ENCODE measurements at places on chromosomes 6 and 20.

DNA sequence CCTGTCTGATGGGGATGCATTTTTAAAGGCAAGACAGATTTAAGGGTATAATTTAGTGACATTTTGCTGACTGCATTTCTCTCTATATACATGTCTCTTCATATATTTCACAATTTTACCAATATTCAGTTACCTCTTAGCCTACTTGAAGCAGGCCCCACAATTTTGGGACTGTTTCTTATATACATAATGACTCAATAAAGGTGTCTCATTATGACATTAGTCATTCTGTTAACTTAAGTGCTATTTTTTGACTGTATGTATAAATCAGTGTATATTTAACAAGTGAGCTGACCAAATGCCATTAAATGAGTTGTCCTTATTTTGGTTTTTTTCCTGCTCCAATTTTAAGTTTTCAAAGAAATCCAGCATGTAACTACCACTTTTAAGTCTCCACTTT lies 313.3 kb downstream of the SOX4 start:
- no peak for DNase-seq

DNA sequence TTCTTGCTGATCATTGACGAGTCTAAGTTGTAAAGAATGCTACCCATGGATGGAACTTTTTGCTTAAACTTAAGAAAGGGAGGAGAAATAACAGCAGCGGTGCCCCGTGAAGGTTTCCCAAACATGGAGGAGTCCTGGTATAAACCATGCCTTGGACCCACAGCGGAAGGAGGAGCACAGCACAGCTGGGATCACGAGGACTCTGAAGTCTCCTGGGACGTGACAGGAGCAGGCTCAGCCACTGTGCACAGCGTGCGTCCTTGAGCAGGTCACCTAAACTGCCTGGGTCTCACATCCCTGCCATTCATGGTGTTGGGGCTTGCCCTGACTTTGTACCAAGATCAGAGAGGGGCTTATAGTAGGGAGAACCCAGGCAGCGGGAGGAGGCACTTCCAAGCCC lies 56.1 kb upstream of the UNC93A start:
- no peak for DNase-seq

DNA sequence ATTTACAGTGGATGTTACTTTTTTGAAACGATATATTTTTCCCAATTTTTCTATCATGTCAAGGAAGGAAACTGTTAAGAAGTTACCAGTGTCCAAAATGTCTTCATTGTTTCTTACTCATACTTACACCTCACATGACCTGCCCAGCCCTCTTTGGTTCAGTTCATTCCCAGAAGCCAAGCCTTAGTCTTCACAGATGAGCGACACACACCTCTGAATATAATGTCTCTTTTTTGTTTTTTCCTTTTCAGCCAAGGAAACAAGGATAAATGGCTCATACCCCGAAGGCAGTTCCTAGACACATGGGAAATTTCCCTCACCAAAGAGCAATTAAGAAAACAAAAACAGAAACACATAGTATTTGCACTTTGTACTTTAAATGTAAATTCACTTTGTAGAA lies 225.2 kb downstream of the SMOC2 start:
- DNase-seq: no peak

DNA sequence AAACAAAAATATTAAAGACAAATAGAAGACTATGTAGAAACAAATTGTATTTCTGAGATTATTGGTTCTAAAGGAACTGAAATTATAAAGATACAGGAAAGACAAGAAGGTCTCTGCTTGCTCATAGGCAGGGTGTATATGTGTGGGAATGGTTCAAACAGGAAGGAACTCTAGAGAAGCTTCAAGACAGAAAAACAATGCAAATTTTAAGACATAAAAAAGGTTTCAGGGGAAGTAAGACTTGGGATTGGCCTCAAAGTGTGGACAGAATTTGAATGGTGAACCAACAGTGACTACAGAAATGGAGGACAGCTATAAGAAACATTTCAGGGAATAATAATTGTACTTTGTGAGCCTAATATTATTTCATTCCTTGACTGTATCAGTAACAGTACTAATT lies 50.3 kb downstream of the OR2B2 start:
- DNase-seq: no peak

DNA sequence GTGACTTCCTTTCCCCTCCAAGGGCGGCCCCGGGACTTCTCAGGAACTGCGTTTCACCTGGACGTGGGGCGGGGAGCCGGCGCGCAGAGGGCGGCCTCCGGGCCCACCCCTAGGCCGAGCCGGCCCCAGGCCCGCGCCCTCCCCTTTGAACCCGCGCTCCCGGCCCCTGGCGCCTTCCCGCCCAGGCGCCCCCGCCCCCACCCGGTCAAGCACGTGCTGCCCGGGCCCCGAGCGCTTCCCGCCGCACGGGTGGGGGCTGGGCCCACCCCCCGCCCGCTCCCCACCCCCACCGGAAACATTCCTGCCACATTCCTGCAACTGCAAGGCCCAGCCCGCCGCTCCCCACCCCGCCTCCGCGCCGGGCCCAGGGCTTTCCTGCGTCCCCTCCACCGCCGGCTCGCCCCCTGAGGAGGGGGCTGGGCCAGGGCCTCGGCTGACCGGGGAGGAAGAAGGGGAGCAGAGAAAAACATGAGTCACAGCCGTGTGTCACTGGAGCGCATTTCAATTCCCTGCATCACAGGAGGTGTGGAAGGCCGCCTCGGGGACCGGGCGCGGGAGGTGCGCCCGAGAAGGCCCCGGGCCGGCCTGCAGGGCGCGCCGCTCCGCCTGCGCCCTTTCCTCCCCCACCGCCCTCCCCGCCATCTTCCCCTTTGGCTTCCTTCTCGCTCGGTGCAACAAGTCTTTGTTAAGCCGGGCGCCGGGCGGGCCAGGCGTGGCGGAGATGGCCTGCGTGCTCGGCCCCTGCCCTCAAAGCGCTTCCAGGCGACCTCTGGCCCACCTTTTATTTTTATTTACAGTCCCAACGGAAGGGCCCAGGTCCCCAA lies 1.2 kb upstream of the HMGA1 start:
- no peak for DNase-seq

- DNase-seq: no peak
Measured at GRCh38 chr20:34528921-34529297, 12.7 kb downstream of the DYNLRB1 start.

DNA sequence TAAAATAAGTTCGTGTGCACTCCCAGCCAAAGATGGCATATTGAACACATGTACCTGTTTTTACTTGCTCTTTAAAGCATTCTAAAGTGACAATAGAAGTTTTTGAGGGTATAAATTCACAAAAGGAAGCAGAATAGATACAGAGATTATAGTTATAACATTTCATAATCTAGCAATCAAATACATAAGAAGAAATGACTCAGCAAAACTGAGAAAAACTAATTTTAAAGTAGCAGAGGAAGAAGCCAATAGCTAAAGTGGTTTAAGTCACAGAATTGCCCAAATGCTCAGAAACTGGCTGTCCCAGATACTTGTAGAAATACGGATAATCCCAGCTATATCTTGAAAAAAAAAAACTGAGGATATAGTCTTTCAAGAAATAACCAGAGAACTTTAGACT lies 49.2 kb upstream of the TBC1D32 start:
- DNase-seq: no peak

DNA sequence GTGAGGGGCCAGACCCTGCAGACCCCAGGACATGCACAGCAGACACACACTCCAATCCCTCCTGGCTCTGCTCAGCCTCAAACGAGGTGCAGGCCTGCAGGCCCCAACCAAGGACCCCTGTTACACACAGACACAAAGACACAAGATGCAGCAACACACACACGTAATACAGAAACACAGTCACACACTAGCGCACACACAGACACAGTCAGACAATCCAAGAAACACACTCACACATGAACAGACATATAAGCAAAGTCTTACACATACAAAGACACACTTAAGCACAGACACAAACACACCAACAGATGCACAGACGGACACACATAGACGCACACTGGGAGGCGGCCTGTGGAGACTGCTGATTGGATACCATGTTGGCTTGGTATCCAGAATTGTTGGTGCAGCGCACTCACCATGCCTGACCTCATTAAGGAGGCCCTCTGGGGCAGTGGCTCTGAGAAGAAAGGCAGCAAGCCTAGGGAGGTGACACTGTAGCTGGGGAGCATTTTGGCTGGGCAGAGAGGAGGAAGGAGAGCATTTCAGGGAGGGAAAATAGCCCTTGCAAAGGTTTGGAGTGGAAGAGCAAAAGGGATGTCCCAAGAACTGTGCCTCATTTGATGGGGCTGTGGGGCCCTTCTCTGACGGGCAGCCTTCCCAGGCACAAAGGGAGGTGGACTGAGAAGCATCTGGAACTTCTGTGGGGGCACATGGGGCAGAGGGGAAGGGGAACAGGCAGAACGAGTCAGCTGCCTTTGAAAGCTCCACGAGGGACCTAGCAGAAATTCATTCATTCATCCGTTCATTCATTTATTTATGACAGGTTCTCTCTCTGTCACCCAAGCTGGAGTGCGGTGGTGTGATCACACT lies 1.4 kb upstream of the HSPA12B start:
- no peak for DNase-seq

GRCh38 chr6:111478749-111479148 lies 4.3 kb downstream of the REV3L start:
- DNase-seq: no peak

DNA sequence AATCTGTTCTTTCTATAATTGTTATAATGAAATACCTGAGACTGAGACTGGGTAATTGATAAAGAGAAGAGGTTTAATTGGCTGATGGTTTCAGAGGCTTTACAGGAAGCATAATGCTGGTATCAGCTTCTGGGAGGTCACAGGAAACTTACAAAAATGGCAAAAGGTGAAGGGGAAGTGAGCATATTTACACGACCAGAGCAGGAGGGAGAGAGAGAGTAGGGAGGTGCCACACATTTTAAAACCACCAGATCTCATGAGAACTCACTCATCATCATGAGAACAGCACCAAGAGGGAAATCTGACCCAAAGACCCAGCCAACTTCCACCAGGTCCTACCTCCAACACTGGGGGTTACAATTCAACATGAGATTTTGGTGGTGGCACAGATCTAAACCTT lies 2.6 kb upstream of the SIRPB1 start:
- no peak for DNase-seq

GRCh38 chr6:139539852-139540251 lies 165.4 kb upstream of the CITED2 start:
- no peak for DNase-seq

DNA sequence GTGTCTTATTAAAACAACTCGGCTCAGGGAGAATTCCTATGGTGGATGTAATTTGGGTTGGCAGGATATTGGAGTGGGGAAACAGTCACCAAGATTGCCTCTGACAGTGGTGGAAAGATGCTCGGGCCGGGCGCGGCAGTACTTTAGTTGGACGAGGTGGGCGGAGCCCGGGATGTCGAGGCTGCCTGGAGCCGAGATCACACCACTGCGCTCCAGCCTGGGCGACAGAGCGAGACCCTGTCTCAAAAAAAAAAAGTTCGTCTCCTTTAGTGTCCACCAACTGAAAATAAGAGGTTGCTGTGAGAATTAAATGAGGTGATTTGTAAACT lies 621 bp downstream of the NOL7 start:
- peak; percentile 20 for DNase-seq

- no peak for DNase-seq
Measured at GRCh38 chr6:91088515-91088914, 501.6 kb upstream of the MAP3K7 start.

DNA sequence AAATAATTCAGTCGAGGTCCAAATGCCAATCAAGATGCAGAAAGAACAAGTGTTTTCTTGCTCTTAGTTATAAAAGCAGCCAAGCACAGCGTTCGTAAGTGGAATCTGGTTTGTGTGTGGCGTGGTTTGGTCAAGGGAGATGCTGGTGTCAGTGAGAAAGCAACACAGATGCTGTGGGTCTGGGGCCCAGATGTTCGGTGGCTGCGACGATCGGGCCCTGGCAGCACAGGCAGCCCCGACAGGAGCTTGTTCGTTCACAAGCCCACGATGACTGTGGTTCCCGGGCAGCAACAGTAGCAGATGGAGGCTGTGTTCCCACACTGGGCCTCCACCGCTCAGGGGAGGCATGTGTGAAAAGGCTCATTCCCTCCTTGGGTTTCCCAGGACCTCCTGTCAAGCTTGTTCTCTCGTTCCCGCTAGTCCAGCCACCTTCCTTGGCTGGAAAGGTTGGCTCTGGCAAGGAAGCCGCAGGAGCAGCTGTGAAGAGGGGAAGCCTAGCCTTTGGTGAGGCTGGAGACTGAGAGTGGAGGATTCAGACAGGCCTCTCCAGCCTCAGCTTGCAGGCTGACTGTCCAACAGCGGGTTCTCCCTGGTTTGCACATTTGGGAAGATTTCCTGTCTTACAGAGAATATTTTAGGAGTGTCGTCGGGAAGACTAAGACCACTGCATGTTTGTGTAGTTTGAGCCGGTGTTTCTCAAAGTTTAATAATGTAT lies 304.7 kb downstream of the QKI start:
- DNase-seq: no peak

- DNase-seq: no peak
Measured at GRCh38 chr6:17156966-17157365, 55.1 kb downstream of the STMND1 start.

- no peak for DNase-seq
Measured at GRCh38 chr6:23524548-23524947, 601.5 kb upstream of the NRSN1 start.

DNA sequence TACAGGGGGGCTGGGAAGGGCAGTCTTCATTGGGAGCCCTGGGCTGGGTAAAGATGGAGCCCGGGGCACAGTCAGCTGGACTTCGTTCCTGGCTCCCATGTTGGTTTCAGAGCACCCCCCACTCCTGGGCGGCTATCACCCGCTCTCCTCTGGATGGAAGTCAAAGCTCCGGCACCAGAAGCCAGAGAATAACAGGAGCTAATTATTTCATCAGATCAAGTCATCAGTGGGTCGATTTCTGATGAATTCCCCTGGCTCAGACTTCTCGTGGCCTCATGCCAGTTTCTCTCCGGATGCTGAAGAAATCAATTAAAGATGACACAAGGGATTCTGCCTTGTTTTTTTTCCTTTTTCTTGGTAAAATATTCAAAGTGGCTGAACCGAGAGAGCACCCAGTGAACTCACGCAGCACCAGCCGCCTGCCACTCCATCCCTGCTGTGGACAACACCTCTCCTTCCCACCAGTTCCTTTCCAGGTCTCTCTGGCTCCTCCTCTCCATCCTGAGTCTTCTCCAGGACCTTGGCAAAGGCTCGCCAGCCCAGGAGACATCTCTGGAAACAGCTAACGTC lies 22.5 kb downstream of the SULF2 start:
- DNase-seq: no peak

DNA sequence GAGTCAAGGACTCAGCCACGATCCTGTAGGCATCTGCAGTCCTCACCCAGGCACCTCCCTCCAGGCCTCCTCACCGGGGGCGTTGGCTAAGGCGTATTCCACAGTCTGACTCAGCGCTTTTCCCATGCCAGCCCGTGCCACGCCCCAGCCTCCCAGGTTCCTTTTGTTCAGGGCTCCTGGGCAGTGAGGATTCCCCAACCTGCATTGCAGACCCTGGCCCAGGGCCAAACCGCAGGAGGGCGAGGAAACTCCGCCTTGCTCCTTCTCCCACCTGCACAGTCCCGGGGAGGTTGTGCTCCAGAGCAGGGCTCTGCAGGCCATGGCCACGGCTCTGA lies 202.8 kb upstream of the CST7 start:
- no peak for DNase-seq

DNA sequence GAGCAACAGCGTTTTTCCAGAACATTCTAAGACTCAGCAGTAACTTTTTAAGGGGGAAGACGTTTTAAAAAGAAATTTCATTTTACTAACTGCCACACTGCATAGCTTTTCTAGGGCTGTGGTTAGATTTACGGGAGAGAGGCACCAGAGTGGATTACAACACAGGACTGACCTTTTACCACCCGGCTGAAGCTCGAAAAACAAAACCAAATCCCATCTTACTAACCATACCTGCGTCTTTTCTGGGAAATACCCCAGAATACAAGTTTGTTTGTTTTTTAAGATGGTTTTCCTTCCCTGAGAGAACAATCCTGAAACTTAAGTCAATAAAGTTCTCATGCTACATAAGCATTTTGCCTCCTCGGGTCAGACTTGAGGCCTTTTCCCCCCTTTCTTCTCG lies 209.3 kb upstream of the SOX4 start:
- DNase-seq: no peak
